NCI-H1694 treated with DMSO at 0.1 percent for 48 hours (cell line): ENCODE measurements at places on chromosomes 1 and 21.
A peak's percentile ranks its signal among the peaks of the same experiment; 100 is the strongest.

DNA sequence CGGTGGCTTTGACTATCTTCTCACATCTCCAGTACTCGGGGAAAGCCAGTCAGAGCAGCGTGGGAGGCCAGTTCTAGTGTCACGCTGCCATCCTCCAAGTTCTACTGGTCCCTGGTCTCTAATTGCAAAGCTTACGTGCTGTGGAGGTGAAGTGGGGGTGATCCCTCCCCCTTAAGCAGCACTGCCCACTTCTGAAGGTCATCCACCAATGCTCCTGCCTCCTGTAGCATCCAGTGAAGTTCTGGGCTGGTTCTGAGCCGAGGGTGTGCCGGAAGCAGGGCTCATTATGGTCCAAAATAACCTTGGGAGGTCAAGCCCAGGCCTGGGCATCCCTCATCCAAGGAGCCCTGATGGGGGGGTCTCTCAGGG is 95.0 kb downstream of the CD58 start:
- no peak for DNase-seq

GRCh38 chr1:63915121-63915520 is 141.3 kb downstream of the ROR1 start:
- DNase-seq, result peak; percentile 54

DNA sequence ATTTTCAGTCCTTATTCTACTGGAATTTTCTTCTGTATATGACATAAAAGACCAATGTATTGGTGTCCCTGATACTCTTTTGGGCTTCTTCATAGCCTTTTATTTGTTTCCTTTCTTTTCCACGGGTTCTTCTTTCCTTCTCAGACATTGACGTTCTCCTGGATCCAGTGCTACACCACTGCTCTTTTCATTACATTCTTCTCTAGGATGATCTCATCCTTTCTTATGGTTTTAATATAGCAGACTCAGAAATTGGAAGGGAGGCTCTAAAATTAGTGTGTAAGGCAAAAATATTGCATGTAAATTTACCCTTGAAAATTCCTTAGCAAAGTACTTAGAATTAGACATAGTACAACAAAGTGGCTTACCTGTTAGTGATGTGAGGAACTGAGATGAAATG is 65.3 kb downstream of the SELENOF start:
- DNase-seq, result no peak

- DNase-seq, result no peak
Measured at GRCh38 chr1:80075351-80075750, 1068.8 kb upstream of the ADGRL4 start.

DNA sequence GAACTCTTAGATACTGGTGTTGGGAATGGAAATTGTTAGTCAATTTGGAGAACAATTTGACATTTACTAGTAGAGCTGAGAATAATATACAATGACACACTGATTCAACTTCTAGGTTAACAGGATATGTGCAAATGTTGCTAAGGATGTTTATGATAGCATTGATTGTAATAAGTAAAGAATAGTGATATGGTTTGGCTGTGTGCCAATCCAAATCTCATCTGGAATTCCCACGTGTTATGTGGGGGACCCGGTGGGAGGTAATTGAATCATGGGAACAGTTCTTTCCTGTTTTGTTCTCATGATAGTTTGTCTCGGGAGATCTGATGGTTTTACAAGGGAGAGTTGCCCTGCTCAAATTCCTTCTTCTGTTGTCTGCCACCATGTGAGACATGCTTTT is 302.4 kb upstream of the TMPRSS15 start:
- DNase-seq, result no peak

- no peak for DNase-seq
Measured at GRCh38 chr1:175472464-175472863, 270.9 kb downstream of the TNR start.

- no peak for DNase-seq
Measured at GRCh38 chr1:214364386-214364785, 83.4 kb downstream of the SMYD2 start.

- no peak for DNase-seq
Measured at GRCh38 chr1:25599969-25600610, 16.5 kb upstream of the MAN1C1 start.

- no peak for DNase-seq
Measured at GRCh38 chr1:203505526-203506204, 11.7 kb downstream of the OPTC start.

DNA sequence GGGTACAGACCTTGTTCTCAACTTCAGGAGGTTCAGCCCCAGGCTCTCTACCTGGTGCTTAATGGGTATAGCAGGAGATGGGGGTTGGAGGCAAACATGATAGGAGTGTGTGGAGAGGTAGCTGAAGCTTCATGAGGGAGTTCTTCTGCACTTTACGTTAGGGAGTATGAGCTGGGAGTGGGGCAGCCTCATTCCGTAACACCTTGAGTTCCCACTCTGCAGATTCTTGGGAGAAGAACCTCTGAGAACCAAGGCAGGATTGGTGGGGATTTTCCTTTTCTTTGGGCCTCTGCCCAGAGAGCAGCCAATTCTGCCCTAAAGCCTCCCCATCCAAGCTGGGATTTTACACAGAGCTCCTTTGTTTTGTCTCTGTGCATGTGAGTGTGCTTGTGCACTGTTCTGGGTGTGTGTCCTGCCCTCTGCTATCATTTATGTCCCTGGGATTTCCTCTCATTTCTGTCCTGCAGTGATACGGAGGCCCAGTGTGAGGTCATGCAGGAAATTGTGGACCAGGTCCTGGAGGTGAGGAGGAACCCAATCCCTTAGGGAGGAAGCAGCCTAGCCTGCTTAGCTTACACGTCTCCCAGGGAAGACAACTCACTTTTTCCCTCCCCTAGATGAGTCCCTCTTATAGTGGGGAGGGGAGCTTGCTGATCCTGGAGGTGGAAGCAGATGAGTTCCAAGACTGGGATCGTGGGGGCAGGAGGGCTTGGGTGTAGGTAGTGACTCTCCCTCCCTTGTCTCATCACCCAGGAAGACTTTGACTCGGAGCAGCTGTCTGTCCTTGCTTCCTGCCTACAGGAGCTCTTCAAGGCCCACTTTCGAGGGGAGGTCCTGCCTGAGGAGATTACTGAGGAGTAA is 11.6 kb upstream of the SLC27A3 start:
- DNase-seq, result no peak

GRCh38 chr1:48329486-48329885 is 107.0 kb downstream of the SLC5A9 start:
- DNase-seq, result no peak

- no peak for DNase-seq
Measured at GRCh38 chr21:15671188-15671587, 58.6 kb upstream of the USP25 start.

DNA sequence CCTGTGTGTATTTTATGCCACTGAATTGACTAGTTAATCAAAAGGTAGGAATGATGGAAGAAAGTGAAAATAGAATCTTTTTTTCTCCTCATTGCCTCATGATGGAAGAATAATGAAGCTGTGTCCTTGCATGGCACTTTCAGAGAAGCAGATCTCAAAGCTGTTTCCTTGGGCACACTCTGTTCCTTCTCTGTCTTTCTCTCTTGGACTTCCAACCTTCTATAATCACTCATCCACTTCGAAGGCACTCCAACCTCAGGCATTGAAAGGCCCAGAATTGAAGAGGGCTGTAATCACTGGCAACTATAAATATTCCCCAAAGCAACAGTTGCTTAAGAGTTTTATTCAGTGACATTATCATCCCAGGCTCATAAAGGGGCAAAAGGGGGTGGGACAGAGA is 31.1 kb upstream of the DNASE2B start:
- no peak for DNase-seq

GRCh38 chr1:22915816-22916470 is 56.7 kb downstream of the LACTBL1 start:
- no peak for DNase-seq

GRCh38 chr1:25566730-25567341 is 23.4 kb downstream of the LDLRAP1 start:
- DNase-seq, result peak; percentile 16

- DNase-seq, result no peak
Measured at GRCh38 chr1:65404941-65405340, 15.5 kb upstream of the LEPR start.

- peak; percentile 19 for DNase-seq
Measured at GRCh38 chr1:232629250-232630046, 485 bp downstream of the SIPA1L2 start.

GRCh38 chr1:89146721-89147120 is 20.8 kb upstream of the GBP2 start:
- no peak for DNase-seq

DNA sequence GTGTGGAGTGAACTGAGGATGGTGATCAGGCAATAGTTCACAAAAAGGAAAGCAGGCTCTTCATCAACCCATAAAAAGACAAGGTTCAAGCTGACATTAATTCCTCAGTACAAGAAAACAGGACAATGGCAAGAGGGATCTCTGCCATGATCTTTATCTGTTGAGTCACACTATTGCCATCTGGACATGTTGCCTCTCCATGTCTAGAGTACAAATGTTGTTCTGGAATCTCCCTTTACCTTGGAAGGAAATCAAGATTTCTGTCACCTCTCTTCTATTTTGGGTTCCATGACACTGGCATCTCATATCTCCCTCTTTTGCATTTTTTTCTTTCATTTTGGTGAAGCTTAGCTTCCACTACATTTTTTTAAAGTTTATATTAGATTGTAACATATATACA is 329.1 kb downstream of the USP25 start:
- no peak for DNase-seq

GRCh38 chr1:208312706-208313105 is 68.5 kb upstream of the PLXNA2 start:
- no peak for DNase-seq

DNA sequence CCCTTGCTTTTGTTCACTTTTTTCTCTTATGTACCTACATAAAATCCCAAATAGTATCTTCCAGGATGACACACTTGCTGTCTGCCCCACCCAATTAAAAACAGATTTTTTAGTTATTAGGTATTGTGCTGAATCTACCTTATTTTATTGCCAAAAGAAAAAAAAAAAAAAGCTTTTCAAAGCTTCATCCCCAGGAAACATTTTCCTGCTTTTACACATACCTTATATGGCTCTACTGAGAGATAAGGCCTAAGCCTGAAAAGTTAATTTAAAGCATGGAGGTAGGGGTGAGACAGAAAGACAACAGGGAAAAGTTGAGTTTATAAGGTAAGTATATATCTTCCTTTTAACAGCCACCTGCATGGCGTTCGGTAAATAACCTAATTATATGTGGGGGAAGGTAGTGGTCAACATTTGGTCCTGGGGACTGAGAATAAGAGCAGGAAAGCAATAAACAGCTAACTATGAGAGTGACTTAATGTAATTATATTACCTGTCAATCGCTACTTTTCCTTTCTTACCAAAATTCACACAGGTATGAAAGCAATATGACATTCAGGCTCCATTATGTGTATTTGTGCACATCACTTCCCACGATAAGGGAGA is 54.6 kb upstream of the BOLA1 start:
- no peak for DNase-seq

GRCh38 chr1:109201123-109201703 is 12.5 kb upstream of the SARS1 start:
- peak; percentile 81 for DNase-seq

DNA sequence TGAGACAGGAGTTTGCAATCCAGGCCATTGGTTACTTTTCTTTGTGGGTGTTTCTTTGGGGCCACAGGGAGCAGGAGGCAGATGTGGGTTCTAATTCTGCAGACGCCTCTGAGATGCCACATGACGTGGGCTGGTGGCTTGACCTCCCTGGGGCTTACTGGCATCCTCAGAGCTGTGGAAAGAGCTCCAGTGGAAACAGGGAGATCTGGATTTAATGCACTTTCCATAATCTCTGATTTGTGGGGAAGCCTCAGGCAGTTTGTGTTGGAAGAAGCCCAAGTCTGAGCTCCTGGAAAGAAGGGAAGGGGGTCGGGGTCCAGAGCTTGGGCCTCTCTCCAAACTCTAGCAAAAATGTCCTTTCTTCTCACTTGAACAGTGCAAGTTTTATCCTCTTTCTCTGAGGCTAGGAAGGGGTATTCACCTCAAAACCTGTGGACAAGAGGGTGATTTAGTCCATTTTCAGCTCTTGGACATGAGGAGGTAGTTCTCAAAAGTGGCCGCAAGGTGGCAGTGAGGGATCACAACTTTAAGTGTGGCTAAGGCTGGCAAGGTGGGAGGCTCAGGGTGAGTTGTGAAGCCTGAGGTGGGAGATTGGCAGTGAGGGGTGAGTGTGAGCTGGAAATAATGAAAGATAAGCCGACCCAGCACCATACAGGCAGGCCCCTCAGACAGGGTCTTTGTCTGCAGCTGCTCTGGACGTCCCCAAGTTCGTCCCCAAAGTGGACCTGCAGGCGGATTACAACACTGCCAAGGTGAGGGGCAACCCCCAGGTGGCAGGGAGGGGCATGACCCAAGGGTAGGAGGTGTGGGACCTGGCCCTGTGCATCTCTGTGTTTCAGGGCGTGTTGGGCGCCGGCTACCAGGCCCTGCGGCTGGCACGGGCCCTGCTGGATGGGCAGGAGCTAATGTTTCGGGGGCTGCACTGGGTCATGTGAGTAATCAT is 9.2 kb downstream of the IKBKE start:
- peak; percentile 83 for DNase-seq

GRCh38 chr1:78297836-78298235 is 192.9 kb upstream of the PTGFR start:
- no peak for DNase-seq

- peak; percentile 75 for DNase-seq
Measured at GRCh38 chr1:223631473-223631872, 34.0 kb downstream of the CAPN8 start.

- no peak for DNase-seq
Measured at GRCh38 chr1:68558321-68559026, 61.6 kb upstream of the DEPDC1 start.

GRCh38 chr1:39189592-39190041 is 14.9 kb upstream of the MACF1 start:
- no peak for DNase-seq

- no peak for DNase-seq
Measured at GRCh38 chr1:20405051-20405754, 80.8 kb downstream of the CAMK2N1 start.

- DNase-seq, result no peak
Measured at GRCh38 chr1:151967091-151967490, 26.6 kb downstream of the S100A10 start.

GRCh38 chr1:53539711-53540603 is 80.8 kb downstream of the DMRTB1 start:
- DNase-seq, result no peak

DNA sequence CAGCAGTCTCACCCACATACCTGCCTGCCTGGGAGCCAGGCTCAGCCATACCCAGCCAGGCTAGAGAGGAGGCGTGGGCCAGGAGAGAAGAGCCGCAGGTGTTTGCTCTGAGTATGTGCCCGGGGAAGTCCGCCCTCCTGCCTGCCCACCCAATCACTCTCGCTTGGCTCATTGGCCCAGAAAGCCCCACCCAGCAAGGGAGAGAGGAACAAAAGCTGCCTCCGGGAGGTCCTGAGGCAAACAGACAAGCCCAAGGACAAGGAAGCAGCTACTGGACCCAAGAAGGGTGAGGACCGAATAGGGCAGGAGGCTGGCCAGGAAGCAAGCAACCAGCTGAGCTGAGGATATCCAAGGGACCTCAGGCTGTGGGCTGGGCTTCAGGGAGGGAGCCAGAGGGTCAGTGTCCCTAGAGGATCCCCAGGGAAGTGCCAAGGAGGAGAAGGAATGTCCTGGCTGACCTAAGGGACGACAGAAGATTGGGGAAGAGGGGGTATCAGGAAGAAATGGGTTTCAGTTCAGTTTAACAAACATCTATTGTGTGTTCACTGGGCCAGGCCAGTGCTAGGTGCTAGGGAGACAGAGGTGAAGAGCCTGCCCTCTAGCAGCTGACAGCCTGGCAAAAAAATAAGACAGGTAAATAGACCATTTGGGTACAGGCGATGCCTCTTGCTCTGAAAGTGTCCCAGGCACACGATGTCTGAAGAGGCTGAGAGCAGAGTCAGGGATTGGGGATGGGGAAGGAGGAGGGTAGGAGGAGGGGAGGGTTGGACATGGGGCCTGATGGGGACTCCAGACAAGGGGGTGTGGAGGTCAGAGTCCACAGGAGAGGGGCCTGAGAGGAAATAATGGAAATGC is at the start of gene GJB4:
Gene GJB4, plus strand, starts transcription at position 238 of the 855 bp plus-strand sequence. CDS start 1,515 bp downstream, outside the sequence.
- no peak for DNase-seq
